ENCODE measurements at places on chromosomes 3 and 15. TPM values are rescaled to one million over a fixed set of nuclear protein-coding genes. Genes with fewer than 3 reads are reported as not detected.

STRIT1 gene
- 1.8 TPM for polyA plus RNA-seq

C3orf22 gene
- polyA plus RNA-seq: not detected

KLHL18 gene
- polyA plus RNA-seq: 10.6 TPM

WNT7A gene
- polyA plus RNA-seq: 0.13 TPM

STAC gene
- polyA plus RNA-seq: 3.2 TPM

GPR176 gene
- polyA plus RNA-seq: 2.9 TPM

CHRD gene
- 18.6 TPM for polyA plus RNA-seq

SKIC8 gene
- 87.4 TPM for polyA plus RNA-seq

PPP1R14D gene
- polyA plus RNA-seq: 4.0 TPM

GOLGA8T gene
- polyA plus RNA-seq: 0.28 TPM

GHSR gene
- not detected for polyA plus RNA-seq

PRTG gene
- polyA plus RNA-seq: 0.84 TPM
